ENCODE measurements at places on chromosomes 3 and 15.

GRCh38 chr3:37726525-37727290 is 135.0 kb upstream of the CTDSPL start:
- DNase-seq = no peak

DNA sequence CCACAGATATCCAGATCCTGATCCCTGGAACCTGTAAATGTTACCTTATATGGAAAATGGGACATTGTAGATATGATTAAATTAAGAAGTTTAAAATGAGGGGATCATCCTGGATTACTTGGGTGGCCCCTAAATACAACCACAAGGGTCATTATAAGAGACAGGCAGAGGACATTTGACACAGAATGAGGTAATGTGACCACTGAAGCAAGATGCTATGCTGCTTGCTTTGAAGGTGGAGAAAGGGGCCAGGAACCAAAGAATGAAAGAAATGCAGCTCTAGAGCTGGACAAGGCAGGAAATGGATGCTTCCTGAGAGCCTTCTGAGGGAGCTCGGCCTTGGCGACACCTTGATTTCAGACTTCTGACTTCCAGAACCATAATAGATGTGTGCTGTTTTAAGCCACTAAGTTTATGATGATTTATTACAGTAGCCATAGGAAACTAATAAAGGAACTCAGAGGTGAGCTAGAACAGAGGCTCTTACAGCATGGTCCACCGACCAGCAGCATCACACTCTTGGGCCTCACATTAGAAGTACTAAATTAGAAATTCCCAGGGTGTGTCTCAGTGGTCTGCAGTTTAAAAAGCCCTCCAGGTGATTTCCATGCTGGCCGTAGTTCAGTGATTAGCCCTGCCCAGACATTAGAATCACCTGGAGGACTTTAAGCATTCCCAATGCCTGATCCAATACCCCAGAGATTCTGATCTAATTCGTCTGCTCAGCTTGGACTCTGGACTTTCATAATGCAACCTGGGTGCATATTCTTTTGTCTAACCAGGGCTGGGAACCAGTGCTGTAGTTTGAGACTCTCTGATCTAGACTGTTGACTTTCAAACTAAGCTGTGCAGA is 7.5 kb downstream of the COLQ start:
- no peak for DNase-seq

- no peak for DNase-seq
Observed at GRCh38 chr3:76653640-76654251, 386.2 kb upstream of the ROBO2 start.

DNA sequence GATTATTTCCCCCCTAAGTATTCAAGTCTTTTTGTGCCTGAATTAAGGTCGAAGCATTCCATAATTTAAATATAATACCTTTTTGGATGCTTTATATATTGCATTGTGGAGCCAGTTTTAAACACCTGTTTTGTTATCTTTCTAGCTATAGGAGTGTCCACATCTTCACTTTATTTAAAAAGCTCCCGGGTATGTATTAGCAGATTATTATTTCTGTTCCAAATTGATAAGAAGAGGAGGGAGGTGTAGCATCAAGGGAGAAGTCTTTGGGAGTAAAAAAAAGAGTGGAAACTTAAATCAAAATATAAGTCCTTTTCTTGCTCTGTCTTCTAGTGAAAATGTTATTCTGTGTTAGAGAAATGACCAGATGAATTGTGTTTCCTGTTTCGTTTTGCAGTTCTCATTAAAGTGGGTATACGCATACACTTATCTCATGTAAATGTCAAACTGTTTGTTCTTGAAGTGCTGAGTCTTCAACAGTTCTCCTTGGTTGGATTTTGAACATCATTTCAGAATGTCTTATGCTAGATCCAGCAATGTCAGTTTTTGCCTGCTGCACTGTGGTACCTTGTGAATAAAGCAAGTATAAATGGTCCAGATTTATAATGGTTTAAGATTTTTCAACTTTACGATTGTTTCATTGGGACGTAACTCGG is 105.8 kb downstream of the FNDC3B start:
- no peak for DNase-seq

DNA sequence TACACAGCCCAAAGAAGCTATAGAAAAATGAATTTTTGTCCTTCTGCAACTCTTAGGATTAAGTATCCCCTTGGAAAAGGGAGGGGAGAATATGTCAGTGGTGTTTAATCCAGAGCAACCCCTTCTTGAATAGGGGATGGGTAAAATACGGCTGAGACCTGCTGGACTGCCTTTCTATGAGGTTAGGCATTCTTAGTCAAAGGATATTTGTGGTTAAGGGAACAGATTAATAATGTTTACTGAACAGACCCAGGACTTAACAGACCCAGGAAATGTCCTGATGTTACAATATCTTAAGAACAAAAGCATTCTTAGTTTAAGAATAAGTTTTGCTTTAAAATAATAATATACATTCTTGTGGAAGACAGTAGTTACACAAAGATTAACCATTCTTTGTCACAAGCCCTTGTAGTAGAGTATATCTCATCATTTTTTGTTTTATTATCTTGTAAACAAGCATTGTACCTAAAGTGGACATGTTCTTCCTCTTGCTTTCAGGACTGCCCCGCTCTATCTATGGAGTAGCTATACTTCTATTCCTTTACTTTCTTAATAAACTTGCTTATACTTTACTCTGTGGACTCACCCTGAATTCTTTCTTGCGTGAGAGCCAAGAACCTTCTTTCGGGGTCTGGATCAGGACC is 43.8 kb upstream of the B3GALNT1 start:
- no peak for DNase-seq

- no peak for DNase-seq
Observed at GRCh38 chr3:8660175-8661118, 15.8 kb upstream of the SSUH2 start.

DNA sequence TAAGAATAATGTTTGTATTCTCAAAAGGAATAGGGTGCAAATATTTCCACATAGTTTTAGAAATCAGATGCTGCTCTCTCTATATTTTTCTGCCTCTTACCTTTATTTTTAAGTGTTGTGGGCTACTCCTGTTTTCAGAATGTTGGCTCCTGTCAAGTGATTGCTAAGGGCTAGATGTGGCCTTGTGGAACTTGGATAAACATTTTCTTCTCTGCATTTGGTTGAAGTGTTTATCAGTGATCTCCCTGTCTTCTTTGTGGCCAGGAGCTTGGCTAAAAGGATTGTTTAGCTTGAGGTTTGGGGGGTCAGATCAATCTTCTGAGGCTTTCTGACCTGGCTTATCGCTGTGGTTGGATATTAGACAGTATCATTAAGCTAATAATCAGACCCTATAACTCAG is 112.6 kb downstream of the TCF12 start:
- DNase-seq = no peak

- peak; percentile 38 for DNase-seq
Observed at GRCh38 chr3:13229273-13229949, 156.2 kb upstream of the IQSEC1 start.

GRCh38 chr3:182979674-182980191 is 605 bp downstream of the DCUN1D1 start:
- peak; percentile 36 for DNase-seq

DNA sequence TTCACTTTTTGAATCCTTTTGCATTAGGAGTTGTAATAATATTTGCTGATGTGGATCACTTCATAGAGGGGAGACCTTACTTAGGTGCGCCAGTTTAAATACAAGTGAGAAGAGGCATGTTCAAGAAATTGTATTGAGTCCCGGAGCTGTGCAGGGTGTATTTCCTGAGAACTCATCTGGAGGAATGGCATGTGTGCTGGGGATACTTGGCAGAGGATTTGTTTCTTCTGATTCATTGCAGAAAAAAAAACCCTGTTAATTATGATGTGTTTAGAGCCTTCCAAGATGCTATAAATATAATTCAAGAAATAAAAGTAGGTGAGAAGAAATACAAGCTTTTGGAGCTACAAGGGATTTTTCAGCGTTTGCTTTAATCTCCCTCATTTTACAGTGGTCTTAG is 97.6 kb downstream of the TPRG1 start:
- DNase-seq = no peak

GRCh38 chr15:74028646-74029045 is 34.1 kb downstream of the PML start:
- no peak for DNase-seq

GRCh38 chr3:62238003-62238402 is 135.3 kb downstream of the FEZF2 start:
- no peak for DNase-seq

DNA sequence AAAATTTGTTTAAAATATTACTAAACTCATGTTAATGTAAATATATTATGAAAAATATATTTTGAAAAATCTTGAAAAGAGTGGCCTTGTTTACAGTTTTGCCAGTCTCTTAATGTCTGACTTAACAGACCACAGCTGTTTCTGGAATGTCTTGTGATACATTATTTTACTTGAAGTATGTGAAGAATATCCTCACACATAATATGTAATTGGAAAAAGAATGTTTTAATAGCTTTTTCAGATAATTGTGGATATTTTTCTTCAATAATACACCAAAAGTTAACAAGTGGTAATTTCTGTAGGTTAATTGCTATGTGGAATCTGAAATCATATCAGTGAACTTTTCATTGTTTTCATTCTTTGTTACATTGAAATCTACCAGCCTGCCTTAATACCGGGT is 101.3 kb downstream of the UBE2E2 start:
- DNase-seq = no peak

- DNase-seq = no peak
Observed at GRCh38 chr3:3603351-3603750, 195.9 kb upstream of the LRRN1 start.

- DNase-seq = no peak
Observed at GRCh38 chr3:116046350-116046749, 398.9 kb downstream of the LSAMP start.

- DNase-seq = no peak
Observed at GRCh38 chr3:164365242-164365641, 713.1 kb downstream of the SI start.

DNA sequence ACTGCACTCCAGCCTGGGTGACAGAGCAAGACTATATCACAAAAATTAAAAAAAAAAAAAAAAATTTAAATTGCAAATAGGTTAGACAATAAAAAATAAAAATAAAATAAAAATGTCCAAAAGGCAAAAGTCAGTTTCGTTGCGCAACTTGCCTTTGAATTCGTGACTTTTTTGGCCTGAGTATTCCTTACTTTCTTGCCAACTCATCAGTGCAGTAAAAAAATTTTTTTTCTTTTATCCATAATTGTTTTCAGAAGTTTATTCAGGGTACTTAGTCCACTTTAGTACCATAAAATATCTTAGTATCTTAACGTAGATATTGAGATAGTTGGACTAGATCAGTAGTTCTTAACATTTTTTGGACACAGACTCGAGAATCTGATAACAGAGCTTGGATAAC is 22.4 kb upstream of the CILP start:
- no peak for DNase-seq

DNA sequence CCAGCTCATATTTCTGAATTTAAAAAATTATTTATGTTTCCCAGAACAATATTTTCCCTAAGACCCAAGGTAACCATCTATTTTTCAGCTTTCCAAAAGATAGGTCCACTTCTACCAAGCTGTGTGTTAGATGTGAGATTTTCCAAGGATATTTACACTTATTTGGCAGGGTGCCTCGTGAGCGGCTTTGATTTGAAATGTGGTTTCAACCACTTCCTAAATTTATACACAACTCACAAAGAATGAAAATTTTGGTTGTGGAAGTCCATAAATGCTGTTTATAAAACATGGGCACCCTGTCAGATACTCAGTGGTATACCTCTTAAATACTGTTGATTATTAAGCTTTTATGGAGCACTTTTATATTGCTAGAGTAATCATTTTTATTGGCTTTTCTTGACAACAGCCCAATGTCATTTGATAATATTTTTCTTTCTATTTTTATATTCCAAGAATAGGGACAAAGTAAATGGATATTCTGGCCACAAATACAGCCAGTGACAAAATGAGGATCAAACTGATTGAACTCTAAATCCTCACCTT is 57.6 kb downstream of the GAP43 start:
- DNase-seq = no peak

DNA sequence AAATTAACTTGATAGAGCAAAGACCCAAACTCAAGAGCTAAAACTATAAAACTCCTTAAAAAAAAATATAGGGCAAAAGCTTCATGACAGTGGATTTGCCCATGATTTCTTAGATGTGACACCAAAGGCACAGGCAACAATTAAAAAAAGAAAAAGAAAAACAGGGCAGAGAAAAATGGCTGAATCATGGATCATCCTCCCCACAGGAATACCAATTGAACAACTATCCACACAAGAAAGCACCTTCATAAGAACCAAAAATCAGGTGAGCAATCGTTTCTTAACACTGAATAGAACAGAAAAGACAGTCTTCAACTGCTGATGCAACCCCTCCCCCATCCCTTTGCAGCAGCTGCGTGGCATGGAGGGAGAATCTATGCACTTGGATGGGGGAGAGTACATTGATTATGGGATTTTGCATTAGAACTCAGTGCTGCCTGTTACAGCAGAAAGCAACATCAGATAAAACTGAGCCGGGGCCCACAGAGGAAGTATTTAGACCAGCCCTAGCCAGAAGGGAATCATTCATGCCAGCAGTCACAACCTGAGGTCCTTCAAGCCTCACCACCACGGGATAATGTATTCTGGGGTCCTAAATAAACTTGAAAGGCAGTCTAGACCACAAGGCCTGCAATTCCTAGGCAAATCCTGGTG is 15.7 kb downstream of the C3orf33 start:
- no peak for DNase-seq

DNA sequence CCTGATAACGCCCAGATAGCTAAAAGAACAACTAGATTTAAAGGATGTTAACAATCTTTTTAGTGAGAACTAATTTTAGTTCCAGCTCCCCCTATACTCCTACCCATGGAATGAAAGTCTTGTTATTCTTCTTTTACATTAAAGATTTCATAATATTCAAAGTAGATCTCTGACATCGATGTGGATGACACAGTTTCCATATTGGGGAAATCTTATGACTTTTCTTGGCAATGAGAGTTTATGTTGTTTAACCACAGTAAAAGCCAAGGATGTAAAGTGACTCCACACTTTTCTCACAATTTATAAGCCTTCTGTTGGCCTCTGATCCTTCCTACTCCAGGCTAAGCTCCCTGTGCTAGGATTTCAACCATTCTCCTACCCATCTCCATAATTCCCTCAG is 332.6 kb upstream of the KCNMB2 start:
- DNase-seq = no peak

DNA sequence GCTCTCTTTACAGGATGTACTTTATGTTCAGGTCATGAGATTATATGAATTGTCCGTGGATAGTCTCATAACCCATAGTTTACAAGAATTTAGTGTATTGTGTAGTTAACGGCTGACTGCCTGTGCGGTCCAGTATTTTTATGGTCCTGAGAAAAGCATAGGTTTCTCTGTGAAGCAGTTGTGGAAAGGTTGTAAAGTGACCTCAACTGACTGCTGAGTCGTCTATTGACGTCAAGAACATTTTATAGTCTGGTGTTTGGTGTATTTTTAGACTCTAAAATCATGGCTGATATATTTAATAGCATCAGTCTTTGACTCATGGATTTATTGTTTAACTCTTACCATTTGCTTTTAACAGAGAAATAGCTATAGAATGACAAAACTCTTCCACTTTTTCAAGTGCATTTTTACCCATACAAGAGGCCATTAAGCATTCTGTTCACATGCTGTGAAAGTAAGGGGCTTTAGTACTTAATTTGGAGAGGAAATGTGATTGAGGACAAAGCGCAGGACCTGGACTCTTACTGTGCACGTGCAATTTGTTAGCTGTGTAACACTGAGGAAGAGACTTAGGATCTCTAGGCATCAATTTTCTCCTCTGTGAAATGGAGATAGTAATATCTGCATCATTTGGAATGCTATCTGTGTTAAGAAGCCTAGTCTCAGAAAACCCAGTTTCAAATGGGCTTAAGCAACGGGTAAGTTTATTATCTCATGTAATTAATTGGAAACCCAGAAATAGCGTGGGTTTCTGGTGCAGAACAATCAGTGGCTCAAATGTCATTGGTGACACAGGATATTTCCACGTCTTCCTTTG is 240.8 kb downstream of the NFKBIZ start:
- peak; percentile 16 for DNase-seq
